ENCODE measurements at places on chromosomes 12 and 14.

- no peak for DNase-seq
Measured at GRCh38 chr14:34229140-34229539, 232.9 kb downstream of the SPTSSA start.

DNA sequence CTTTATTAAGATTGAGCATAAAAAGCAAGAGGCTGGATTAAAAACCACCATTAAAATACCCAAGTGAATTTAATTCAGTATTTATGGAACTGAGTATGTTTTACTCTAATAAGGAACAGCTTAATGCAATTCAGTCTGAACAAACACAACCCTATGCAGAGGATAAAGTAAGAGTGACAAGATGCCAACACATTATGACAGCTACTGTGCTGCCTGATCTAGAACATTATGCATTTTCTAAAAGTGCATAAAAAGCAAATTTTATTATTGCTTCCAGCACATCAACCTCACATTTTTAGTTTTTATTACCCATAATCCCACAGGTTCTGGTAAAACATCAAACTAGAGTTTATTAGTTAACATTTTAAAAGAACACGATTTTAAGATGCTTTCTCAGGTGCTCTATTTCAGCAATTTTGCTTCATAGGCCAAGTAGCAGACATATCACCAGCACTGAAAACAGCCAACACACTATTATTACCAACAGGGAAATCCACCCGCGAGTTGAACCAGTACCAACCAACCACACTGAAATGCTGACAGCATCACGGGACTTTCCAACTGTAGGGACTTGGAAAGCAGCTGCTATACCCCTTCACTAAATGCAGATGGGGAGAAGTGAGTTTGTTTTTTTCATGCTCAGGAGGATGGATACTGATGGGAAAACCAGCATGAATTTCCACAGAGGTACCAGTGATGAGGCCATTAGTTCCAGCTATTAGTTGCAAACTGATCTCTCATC, 372.1 kb downstream of the KCNH5 start:
- no peak for DNase-seq

DNA sequence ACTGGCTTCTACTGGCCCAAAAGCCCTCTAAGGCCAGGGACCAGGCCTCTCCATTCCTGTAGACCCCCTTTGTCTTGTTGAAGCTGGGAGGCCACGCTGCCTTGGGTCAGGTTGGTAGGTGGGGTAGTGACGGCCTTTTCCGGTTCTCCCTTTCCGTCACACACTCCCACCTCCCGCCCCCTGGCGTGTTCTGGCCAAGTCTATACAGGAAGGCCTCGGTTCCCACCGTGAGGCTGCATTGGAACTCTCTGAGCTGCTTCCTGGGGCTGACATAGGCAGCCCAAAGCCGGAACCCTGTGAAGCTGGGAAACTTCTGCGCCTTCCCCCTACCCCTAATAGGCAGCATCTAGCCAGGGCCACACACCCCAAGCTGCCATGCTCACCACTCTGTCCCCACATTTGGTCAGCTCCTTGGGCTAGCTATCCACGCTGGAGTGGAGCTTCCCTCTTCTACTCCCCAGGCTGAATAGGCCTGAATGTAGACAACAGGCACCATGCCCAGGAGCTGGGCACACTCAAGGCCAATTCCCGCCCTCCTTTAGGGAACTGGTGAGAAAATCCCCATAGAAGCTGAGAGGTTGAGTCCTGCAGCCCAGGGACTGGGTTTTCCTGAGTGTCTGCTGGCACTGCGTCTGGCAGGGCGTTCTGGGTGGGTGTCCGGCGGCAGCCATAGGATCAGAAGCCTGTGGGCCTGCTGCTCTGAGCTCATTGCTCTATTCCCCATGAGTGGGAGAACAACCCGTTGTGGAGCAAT, 35.7 kb downstream of the RIN3 start:
- DNase-seq, result no peak

DNA sequence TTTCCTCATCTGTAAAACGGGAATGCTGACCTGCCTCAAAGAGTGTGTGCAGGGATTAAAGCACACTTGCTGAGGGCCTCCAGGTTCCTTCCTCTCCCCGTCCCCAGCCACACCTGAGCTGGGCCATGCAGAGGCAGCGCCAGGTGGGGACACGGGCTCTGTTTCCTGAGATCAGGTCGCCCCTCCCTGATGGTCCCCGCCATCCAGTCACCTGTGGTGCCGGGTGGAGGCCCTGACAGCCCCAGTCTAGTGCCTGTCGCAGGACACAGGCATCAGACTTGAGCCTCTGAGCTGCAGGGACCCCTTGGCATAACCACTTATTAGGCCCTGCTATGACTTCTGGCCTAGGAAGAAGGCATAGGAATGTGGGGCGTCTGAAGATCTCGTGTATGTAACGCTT, 12.5 kb downstream of the CHGA start:
- DNase-seq, result no peak

Measured in NCI-H1417 (cell line).